HS-27A (cell line): ENCODE measurements at places on chromosomes 12 and 14.

- DNase-seq, result no peak
These were observed 596 bp downstream of the DLST start for GRCh38 chr14:74882103-74882920.

DNA sequence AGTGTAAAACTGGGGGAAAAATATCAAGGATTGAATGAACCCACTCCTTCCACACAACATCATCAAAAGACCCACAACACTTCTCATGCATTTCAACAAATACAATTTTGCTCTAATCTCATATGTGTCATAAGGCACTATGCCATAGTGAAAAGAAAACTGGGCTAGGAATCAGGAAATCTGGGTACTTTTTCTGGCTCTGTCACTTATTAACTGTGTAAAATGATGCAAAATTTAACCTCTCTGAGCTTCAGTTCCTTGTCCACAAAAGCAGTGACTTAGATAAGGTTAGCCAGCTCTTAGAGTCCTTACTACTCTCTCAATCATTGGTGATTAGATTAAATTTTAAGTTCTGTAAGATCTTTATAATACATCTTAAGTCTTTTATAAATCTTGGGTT, 250.5 kb upstream of the SOX5 start:
- no peak for DNase-seq

DNA sequence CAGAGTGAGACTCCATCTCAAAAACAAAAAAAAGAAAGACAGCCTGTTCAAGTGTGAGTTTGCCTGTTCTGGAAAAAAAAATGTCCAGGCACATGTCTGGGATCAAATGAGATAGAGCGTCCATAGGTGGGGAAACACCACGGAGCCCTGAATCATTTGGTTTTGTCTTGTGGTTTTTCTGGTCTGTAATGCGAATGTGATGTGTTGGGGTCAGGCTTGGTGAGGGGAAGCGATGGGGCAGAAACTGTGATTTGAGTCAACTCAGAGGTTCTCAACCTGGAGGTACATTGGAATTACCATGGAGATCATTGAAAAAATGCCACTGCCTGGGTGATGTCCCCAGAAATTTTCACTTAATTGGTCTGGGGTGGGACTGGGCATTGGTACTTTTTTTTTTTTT, 183.9 kb upstream of the PWP1 start:
- no peak for DNase-seq

DNA sequence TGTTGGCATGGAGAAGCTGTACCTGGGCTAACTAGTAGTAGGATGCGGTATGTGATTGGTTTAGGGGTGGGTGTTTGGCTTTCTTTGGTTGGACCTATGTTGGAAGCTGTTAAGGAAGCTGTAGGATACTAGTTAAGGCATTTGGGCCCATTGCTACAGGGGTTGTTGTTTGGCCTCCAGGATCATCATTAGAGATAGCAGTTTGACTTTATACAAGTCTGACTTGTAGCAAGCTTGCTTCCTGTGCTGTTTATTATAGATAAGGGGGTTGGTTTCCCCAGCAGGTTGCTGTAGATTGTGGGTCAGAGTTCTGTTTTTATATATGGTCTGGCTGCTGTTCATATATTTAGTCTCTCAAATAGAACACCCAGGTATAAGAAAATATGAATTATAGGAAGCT, 1.4 kb upstream of the PRIM1 start:
- DNase-seq, result no peak

GRCh38 chr14:76551906-76552305, 176.0 kb downstream of the ESRRB start:
- no peak for DNase-seq

DNA sequence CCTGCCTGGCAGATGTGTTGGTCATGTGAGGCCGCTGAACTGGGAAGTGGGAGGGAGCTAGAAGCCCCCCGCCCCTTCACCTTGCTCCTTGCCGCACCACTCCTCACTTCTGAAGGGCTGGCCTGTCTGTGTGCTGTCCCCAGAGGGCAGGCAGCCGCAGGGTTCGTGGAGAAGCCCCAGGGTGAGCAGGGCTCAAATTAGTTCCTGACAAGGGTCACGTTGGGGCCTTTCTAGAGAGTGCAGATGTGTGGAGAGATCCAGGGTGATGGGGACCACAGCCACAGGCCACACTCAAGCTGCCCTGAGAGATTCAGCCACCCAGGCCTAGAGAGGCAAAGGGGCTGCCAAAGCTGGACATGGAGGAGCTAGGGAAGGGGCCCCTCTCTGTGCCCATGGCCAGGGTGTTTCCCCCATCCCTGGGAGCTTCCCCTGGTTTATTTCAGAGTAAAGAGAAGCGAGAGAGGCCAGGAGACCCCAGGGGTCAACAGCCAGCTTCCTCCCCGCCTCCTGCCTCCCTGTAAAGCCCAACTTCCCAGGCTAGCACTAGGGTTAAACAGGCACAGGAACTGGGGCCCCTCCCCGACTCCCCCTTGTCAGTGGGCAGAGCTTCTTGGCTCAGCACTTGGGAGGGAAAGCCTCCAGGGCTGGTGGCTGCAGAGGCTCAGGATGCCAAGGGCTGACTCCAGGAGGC, 16.2 kb downstream of the SLC25A29 start:
- no peak for DNase-seq

DNA sequence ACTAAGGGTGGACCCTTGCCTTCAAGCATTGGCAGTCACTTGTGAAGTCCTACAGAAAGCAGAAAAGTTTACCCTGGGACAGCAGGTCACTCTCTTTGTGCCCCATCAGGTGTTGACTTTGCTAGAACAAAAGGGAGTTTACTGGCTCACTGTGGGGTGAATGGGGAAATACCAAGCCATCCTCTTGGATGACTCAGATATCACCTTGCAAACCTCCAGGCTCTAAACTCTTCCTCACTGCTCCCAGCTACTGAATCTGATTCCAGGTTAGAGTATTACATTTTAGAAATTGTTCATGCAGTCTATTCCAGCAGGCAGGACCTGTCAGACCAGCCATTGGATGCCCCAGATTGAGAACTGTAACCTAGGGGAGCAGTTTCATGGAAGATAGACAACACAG, 7.3 kb upstream of the EDDM3B start:
- no peak for DNase-seq

DNA sequence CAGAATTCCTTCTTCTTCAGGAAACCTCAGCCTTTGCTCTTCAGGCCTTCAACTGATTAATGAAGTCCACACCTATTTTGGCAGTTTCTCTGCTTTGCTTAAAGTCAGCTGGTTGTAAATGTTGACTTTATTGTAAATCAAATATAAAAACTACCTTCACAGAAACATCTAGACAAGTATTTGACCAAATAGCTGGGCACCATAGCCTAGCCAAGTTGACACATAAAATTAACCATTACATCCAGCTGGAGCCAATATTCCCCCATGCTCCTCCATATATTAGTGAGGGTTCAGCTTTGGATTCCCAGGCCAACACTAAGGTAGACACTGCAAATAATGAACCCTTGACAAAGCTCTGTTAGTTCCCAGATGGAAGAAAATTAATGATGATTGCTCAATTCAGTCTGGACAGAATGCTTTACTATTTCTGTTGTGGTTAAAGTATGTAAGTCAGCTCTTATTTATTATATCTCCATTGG, 125.5 kb downstream of the ZFP36L1 start:
- no peak for DNase-seq

DNA sequence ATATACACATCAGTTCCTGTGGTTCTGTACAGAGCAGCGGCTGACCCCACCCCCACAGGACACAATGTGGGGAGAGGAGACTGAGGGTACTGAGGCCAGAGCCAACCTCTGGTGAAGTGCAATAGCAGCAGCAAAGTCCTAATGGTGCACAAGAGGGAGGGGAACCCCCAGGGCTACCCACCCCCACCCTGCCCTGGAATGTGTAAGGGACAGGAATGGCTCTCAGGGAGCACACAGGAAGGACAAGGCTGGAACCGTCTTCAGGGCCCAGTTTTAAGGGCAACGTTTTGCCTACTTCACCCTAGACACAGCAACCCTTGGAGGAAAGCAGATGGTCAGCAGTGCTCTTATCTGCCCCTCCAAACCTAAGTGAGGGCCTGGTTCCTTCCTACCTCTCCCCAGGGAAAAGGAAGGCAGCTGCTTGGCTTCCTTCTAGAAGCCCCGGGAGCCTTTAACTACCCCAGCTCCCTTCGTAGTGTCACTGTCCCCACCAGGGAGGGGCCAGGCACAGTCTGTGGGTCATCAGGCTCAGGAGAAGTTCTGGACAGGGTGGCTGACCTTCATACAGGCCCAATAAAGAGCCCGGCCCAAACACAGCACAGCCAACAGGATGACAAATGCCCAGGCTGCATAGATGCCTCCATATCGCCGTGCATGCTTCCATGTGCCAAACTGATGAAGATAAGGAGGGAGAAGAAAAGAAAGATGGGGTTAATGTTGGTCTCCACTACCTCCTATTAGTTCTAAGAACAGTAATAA, 3.0 kb downstream of the PIP4P1 start:
- no peak for DNase-seq

GRCh38 chr12:47774663-47775062, 1.6 kb downstream of the SLC48A1 start:
- DNase-seq, result no peak

- no peak for DNase-seq
These were observed 240.4 kb downstream of the ASCL1 start for GRCh38 chr12:103197725-103198388.

- no peak for DNase-seq
These were observed 22.3 kb downstream of the FBXW8 start for GRCh38 chr12:116933091-116933490.

GRCh38 chr14:44863271-44863670, 98.5 kb downstream of the KLHL28 start:
- no peak for DNase-seq

DNA sequence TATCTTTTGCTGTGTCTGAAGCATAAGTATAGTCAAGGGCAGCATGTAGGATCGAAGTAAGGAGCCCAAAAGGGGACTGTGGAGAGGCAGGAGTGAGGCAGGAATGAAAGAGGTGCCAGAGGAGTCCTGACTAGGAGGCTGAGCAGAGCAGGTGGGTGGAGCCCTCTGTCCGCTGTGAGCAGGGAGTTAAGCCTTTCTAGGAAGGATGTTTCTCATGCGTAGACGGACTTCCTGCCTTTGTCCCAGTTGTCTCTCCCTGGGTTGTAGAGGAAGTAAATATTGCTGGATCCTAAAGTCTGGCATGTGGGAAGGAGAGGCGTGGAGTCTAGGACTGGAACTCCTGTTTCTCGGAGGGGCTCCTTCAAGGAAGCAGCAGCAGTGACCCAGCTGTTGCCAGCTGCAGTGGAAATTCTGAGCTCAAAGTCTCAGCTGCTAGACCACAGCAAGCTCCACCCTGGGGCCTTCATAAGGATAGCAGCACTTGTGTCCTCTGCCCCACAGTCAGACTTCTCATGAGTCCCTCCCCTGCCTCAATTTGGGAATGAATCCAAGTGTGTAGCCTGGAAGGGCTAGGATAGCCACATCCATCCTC, 44.0 kb downstream of the RBMS2 start:
- no peak for DNase-seq

DNA sequence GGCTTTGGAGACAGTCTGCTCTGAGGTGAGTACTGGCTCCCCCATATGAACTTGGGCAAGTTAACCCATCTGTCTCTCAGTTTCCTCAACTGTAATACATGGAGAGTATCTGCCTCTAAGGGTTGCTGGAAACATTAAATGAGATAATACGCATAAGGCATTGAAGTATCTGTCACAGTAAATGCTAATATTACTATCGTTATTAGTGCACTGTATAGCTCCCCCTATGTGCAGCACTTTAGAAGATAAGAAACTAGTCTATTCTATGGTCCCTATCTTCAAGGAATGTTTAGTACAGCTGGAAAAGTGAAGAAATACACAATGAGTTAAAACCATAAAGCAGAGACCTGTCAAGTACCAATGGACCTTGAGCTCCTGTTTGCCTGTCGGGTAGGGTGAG, 51.7 kb upstream of the CFL2 start:
- DNase-seq, result no peak

DNA sequence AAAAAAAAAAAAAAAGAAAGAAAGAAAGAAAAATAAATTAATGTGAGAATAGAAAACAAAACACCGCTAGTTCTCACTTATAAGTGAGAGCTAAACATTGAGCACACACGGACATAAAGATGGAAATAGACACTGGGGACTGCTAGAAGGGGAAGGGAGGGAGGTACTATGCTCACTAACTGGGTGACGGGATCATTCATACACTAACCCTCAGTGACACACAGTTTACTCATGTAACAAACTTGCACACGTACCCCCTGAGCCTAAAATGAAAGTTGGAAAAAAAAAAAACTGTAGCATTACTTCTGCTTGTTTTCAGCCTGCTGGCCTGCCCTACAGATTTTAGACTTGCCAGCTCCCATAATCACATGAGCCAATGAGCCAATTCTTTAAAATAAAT, 10.5 kb upstream of the PRMT5 start:
- DNase-seq, result no peak

DNA sequence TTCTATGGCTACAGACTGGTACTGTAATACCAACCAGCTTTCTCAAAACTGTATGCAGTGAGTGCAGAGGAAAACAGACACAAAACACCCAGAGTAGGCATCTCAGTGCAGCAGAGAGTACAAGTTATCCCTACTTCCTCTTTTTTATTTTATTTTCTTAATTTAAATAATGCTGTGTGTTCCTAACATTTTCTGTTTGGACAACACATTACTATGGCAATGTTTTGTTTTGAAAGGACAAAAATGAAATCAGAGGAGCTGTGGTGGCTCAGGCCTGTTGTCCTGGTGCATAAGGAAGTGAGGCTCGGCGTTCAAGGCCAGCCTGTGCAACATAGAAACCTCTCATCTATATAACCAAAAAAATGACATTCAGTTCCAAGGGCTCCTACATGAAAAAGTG, 33.7 kb upstream of the SELPLG start:
- no peak for DNase-seq

GRCh38 chr12:97375310-97375709, 87.3 kb upstream of the RMST start:
- DNase-seq, result no peak

DNA sequence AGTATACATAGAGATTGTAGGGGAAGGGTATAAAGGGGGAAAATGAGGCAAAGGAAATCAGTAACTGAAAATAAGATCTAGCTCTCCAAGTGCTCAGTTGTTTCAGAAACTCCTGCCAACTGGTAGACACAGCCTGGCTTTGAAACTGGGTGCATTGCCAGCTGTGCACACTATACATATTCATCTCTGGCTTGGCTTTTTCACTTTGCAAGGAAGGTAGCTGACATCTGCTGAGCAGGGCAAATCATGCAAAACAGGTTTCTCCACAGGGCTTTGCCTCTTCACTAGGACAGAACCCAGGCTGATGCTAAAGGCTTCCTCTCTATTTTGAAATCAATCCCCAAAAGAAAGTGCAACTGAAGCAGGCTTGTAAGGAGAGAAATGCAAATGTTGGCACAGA, 101.5 kb downstream of the HELB start:
- DNase-seq, result no peak
